Activated CD4-positive, alpha-beta T cell treated with anti-CD3 and anti-CD28 coated beads, Interleukin-2, amount 50 U/mL, for 1 hour (primary cell): ENCODE measurements at places on chromosomes 2 and 18.

DNA sequence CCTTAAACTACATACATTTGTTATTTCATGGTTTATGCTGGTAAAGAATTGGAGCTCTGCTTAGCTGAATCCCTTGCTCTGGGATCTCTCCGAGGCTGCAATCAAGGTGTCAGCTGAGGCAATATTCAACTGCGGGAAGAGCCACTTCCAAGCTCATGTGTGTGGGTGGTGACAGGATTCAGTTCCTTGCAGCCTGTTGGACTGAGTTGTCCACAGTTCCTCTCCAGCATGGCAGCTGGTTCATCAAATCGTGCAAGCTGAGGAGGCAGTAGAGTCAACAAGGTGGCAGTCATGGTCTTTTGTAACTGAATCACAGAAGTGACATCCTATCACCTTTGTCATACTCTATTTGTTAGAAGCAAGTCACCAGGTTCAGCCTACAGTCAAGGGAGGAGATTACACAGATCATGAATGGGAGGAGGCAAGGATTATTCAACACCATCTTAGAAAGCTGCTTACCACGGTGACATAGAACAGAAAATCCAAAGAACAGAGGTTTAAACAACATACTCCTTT, 56.9 kb downstream of the CTIF start:
- no peak for DNase-seq

GRCh38 chr2:173544641-173545363, 190.1 kb downstream of the CDCA7 start:
- DNase-seq, result no peak

DNA sequence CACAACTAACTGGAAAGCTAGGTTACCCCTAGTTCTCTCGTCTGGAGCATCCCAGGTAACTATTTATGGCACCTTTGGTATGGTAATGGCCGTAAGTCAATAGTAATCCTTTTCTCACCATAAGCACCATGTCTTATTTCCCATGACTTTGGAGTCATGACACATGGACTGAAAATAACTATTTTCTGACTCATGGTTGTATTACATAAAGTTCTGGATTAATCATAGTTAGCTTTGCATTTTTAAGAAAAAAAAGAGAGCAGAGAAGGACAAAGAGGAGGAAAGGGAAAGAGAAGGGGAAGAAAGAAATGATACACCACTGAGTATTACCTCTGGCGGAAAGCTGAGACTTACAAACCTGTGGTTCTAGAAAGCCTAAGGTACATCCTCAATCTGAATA, 99.3 kb downstream of the BIN1 start:
- no peak for DNase-seq

GRCh38 chr2:119242276-119243119, 18.9 kb downstream of the STEAP3 start:
- no peak for DNase-seq

- DNase-seq, result no peak
Observed at GRCh38 chr2:97740590-97741182, 27.3 kb downstream of the ZAP70 start.

GRCh38 chr18:48835119-48835518, 115.6 kb downstream of the SMAD7 start:
- DNase-seq, result no peak

DNA sequence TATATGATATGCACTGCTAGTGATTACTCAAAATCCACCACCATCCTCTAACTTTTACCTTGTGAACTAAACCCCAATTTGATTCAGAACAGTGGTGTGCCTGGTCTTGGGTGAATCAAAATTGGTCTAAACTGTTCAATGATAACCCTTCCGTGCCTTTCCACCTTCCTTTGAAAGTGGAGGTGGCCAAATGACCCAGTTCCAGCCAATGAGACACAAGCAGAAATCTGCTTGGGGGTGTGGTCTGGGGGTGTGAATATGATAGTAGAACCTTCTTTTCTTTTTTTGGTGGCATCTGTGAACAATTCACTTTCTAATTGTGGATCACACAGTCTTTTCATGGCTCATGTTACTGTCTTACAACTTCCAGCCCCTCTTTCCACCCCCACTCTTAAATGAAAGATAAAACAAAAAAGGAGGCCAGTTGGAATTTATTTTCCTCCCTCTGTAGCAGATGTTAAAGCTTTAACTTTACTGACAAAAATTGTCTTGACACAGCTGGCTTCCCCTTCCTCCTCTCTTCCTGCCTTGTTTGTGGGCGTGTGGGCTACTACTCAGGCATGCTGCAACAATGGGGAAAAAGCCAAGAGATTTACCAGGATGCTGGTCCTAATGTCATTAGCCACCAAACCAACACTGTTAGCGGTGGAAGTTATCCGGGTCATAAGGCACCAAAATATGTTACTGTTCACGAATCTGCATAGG, 58.8 kb upstream of the ANKRD44 start:
- DNase-seq, result no peak

- DNase-seq, result no peak
Observed at GRCh38 chr2:158239271-158239670, 137.6 kb downstream of the UPP2 start.

DNA sequence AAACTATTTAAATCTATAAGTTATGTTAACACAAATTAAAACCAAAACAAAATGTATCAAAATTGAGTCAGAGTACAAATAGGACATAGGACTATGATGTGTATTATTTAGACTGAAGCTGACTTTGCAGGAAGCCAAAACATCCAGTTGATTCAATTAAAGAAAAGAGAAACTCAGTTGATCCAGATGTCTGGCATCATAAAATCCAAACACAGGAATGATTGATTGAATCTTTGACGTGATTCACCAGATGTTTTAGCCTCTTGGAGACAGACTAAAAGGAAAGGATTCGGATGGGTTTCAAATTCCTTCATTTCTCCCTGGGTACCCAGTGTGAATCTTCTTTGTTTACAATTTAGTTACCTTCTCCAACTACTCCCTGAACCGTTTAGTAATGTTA, 272.9 kb downstream of the IRS1 start:
- DNase-seq, result no peak

DNA sequence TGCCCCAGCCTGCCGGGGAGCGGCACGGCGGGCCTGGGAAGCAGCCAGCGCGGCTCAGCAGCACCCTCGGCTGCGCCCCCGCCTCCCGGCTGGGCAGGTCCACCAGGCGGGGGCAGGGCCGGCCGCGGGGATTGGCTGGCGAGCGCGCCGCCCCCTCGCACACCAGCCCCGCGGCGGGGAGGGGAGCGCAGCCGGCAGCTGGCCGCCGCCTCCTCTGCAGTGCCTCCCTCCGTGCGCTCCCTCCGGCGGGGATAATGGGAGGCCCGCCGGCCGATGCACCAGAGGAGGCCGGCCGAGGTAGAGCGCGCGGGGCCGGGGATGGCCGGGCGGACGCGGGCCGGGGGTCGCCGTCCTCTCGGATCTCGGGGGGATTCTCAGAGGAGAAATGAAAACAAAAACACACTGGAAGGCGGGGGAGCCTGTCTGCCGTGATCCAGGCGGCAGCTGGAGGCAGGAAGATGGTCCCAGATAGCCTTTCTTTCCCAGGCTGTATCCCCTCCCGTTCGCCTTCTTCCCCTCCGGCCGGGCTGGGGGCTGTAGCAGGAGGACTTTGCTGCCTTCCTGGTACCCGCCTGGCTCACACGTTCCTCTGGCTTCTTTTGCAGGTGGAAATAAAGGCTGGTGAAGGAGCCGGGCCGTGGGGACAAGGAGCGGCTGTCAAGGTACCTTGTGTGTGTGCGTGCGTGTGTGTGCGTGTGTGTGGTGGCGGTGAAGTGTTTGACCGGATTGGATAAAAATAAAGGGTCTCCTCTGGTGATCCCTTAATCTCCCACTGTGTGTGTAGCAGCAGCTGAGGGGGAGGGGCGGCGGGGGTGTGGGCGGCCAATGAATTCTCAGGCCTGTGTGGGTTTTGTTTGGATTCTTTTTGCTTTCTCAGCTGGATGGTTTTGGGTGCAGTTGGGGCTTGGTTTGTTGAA, 18.1 kb downstream of the TET3 start:
- peak; percentile 74 for DNase-seq

GRCh38 chr2:233443511-233444183, 89.4 kb downstream of the DGKD start:
- peak; percentile 84 for DNase-seq

DNA sequence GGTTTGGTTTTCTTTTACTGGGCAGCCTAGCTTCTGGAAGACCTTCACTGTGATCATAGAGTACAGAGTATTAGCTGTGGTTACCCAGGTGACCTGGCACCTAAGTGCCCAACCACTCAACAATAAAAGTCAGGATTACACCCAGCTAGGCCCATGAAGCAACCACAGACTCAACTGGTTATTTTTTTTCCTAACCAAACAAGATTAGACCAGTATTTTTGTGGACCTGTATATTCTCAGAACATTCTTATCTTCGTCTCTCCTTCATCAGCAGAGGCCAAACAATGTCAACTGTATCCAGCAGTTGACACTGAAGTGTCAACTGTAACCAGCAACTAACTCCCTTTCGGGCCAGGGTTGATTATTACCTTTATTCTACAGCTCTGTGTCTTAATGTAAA, 289.2 kb upstream of the SLC39A10 start:
- DNase-seq, result no peak

DNA sequence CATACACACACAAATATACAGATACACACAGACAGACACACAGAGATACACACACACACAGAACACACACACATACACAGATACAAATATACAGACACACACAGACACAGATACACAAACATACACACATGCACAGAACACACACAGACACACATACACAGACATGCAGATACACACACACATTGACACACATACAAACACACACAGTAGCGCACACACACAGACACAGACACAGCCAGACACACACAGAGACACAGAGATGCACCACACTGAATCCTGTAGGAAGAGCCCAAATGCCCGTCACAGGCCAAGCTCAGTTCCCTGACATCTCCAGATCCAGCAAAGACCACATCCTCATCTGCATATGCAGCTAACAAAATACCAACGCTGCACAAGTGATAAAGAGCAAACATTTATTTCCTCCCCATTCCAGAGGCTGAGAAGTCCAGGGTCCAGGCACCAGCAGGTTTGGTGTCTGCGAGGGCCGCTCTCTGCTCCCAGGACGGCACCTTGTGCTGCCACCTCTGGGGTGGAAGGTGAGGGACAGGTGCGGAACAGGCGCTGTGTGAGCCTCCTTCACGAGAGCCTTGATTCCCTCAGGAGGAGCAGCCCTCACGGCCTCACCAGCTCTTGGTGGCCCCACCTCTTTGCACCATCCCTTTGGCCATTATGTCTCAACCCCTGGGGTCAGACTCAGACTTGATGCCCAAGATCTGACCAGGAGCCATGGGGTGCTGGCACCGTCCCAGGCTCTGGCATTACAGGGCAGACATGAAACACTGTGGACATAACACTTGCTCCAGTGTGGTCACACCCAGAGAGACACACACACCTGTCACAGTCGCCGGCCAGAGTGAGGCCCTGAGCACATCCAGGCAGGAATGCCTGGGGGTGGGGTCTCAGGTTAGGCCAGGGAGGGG, 108.7 kb downstream of the NDUFA10 start:
- DNase-seq, result no peak

- DNase-seq, result no peak
Observed at GRCh38 chr2:135863233-135863632, 13.0 kb downstream of the MCM6 start.

DNA sequence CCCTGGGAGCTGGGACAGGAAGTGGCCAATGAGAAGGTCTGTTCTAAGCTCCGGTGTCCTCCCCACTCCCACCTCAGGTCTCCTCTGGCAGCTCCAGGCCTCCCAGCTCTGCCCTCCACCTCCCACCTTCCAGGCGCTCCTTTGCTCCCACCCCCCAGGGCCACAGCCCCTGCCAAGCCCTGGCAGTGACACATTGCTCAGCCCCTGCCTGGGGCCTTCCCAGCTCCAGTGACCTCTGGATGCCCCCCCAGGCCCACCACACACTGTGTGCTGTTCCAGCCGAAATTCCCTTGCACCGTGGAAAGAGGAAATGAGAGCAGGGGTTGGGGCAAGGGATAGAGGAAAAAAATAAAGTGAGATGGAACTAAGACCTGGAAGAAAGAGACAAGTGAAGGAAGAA, 289.6 kb downstream of the CYP26B1 start:
- no peak for DNase-seq

GRCh38 chr2:197010200-197011020, 83.9 kb upstream of the PGAP1 start:
- no peak for DNase-seq

DNA sequence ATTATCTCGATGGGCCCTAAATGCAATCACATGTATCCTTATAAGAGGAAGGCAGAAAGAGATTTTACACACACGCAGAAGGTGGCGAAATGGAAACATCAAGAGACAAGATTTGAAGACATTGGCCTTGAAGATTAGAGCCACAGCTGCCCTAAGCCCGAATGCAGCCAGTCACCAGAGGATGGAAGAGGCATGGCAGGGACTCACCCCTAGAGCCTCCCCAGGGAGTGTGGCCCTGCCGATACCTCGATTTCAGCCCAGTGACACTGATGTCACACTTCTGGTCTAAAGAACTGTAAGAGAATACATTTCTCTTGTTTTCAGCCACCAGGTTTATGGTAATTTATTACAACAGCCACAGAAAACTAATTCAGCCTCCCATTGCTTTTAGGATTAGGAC, 17.4 kb downstream of the TTC39C start:
- DNase-seq, result no peak

DNA sequence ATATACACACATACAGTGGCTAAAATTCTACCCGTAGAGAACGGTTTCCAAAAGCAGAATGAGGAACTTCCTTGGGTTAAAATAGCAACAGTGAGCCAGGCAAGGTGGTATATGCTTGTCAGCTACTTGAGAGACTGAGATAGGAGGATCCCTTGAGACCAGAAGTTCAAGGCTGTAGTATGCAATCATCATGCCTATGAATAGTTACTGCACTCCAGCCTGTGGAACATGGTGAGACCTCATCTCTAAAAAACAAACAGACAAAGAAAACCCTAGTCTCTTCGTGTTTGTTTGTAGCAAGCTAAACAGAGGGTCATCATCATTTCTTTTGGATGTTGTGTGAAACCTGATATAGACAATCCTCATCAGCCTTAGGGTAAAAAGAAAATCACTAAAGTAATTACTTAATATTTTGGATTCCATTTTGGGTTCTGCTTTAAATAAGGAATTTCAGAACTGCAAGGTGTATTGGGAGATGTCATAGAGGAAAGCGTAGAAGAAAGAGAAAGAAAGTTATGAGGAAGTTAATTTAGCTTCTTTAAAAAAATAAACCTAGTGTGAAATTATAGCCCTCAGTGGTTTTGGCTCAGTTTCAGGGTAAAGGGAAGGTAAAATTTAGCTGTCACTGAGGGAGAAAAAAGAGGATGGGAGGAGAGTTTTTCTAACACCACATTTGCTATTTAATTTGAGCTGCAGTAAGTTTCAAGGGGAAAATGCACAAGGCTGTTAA, 46.5 kb downstream of the PLEK start:
- DNase-seq, result no peak

- no peak for DNase-seq
Observed at GRCh38 chr2:102667072-102667471, 47.7 kb downstream of the SLC9A2 start.

GRCh38 chr2:79882548-79882947, 369.7 kb downstream of the CTNNA2 start:
- DNase-seq, result no peak

- DNase-seq, result peak; percentile 10
Observed at GRCh38 chr2:134120406-134120732, 133.5 kb upstream of the MGAT5 start.

DNA sequence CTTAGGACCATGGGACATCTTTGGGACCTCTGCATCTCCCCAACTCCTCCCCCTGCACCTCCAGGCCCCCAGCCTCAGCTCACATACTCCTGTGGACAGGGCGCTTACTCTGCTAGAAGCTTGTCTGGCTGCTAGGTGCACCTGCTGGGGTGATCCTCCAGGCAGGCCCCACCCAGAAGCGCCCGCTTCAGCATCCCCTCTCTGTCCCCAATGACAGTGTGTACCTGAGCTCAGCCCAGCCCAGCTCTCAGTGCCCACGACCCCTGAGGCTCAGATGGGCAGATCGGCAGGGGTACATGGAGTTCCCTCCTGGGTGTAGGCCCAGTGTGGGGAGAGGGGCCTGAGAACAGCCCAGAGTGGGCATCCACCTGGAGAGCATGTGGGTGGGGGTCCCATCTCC, 5.9 kb downstream of the TEKT4 start:
- no peak for DNase-seq
